ENCODE measurements at places on chromosomes 1 and 21.
A peak's percentile ranks its signal among the peaks of the same experiment; 100 is the strongest.

- no peak for DNase-seq
Observed at GRCh38 chr1:17865912-17866739, 111.0 kb downstream of the ACTL8 start.

GRCh38 chr1:104768466-104768865, 1018.8 kb downstream of the AMY1C start:
- DNase-seq = no peak

GRCh38 chr1:59193443-59194093, 103.3 kb upstream of the FGGY start:
- DNase-seq = no peak

DNA sequence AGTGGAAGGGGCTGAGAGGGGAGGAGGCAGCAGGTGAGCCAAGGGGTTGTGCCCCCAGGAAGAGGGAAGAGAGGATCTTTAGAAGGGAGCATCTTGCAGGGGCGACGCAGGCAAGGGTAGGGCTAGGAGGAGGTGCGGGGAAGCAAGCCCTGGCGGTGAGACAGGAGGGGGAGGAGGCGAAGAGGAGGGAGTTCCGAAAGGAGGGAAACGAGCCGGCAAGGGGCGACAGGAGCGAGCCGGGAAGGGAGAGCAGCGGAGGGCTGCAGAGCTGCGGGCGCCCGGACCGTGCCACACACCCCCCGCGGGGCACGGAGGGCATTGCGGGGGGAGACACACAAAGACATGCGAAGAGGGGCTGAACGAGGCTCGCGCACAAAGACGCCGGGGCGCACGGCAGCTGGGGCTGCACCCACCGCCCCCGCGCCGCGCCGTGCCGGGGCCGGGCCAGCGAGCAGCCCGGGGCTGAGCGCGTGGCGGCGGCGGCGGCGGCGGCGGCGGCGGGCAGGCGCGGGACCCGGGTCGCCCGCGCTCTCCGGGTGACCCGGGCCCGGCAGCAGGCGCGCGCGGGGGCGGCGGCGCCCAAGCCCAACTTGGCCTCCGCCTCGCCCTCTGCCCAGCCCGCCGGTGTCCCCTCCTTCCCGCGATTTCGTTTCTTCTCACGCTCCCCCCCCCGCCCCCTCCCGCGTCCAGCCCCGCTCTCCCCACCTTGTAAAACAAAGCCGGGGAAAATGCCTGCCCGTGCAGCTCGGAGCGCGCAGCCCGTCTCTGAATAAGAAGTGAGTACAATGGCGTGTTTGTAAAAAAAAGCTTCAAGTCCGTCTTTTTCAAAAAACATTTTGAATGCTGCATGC, at the start of gene KCNK2:
TSS of gene KCNK2 (plus strand) at position 206 of the 851 bp plus-strand sequence. CDS start 649 bp downstream, outside the sequence.
- peak; percentile 14 for DNase-seq

GRCh38 chr1:115069659-115070308, 19.5 kb downstream of the TSPAN2 start:
- DNase-seq = no peak

- DNase-seq = no peak
Observed at GRCh38 chr21:32173121-32173724, 105.6 kb downstream of the MIS18A start.

- DNase-seq = no peak
Observed at GRCh38 chr1:218771931-218772330, 401.7 kb upstream of the LYPLAL1 start.

- peak; percentile 40 for DNase-seq
Observed at GRCh38 chr1:17674726-17675500, 80.2 kb upstream of the ACTL8 start.

- DNase-seq = no peak
Observed at GRCh38 chr1:75797273-75797588, 549 bp downstream of the MSH4 start.

DNA sequence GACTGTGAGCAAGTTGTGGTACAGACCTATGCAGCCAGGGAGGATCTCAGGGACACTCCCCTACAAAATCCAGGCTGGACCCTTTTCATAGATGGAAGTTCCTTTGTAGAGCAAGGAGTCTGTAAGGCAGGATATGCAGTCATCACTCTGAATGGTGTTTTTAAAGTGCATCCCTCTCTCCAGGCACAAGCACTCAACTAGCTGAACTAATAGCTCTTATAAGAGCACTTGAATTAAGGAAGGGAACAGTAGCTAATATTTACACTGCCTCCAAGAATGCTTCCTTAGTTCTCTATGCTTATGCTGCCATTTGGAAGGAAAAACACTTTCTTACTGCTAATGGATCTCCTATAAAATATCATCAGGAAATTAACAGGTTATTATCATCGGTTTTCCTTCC, 27.0 kb upstream of the SMYD3 start:
- DNase-seq = no peak

DNA sequence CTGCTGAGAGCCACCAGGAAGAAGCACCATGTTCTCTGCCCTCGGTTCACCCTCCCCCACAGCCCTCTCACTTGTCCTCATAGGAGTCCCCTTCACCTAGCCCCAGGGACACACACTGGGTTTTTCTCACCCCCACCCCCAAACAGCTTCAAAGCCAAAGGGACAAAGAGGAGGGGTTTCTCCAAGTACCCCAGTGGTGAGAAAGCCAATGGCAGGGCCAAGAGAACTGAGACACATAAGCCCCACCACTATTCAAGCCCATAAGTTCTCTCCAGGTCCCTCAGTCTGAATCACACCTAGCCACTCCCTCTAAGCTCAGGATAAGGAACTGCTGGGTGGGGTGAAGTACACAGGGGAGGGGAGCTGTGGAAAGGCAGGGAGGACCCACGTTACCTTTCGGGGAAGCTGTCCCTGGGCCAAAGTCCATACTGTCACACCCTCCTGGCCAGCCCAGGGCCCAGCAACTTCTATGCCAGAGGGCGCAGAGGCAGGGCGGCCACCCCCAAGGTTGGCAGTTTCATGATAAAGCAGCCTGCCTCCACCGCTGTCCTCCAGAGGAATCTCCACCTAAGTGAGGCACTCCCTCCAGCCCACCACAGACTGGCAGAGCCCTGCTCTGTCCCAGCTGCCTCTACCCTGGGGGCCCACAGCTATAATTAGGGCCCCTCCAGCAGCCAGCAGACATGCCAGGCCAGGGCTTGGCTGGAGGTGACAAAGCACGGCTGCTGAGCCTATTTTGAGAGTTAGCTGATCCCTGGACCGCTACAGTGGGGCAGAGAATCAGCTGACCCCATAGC, 39.0 kb upstream of the PPP1R15B start:
- no peak for DNase-seq

DNA sequence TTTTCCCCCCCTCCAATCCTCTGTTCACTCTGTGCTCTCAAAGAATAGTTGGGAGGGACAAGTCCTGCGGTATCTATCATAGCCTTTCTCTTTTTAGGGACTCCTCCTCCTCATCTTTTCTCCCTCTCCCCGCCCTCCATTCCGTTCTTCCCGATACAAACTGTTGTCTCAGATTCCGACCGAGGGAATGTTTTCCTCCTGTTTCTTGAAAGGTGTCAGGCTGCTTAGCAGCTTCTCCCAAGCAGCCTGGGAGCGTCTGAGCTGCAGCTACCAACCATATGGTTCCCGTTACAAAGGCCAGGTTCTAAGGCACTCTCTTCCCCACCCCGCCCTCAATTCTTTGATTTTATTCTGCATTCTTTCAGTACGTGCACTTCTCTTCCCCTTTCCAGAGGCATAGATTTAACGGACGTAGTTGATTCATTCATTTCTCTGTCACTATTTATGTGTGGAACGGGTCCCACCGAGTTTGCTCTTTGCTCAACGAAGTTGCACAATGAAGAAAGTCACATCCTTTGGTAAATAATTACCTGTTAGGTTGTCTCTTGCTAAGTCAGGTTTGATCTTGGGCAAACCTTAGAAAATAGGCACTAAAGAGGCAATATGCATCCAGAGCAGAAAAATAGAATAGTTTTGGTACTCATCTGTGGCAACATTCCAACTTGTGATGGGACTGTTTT, 2.8 kb downstream of the ADGRL2 start:
- peak; percentile 30 for DNase-seq

DNA sequence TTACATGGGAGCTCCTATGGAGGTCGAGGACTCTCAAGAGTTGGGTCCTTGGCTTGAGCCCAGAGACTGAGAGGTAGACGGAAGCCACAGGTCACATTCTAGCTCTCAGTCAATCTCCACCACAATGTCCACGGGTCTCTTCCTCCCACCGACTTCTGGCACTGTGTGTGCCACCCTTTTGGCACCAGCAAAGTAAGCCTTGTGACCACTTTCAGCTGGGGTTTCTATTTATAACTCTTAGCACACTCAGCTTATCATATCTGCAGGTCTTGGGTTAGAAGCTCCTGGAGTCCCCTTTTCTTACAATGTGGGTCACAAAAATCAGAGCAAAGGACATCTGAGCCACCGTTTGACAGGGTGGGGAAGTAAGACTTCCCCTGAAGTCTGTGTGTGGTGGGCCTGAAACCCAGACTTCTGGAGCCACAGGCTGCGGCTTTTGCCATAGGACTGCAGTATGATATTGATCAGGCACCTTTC, 28.3 kb downstream of the NCMAP start:
- DNase-seq = peak; percentile 23

DNA sequence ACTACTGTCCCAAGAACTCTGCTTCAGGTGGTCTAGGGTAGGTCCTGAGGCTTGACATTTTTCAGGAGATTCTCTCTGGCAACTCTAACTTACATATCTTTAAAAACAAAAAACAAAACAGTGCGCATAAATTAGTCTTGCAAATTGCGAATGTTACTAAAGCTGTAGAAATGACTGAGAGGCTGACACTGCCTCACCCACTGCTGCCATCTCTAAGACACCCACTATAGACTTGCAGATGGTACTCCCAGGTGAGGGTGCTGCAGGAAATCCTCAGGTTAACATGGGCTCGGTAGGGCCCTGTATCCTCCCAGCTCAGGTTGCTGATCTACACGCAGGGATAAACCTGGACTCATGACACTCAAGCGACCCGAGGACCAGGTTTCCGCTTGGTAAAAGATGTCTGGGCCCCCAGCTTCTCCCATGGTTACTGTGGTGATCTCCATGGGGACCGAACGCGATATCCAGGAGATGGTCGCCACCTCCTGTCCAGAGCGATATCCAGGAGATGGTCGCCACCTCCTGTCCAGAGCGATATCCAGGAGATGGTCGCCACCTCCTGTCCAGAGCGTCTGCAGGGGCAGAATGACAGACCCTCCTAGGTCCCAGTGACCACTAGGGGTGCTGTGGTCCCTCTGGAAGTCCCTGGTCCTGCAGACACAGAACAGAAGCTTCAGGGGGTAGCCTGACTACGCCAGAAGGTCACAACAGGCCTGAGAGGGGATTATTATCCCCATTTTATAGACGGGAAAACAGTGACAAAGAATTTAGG, 16.2 kb upstream of the LY9 start:
- DNase-seq = peak; percentile 49

- peak; percentile 22 for DNase-seq
Observed at GRCh38 chr21:29307718-29308455, 9.2 kb downstream of the BACH1 start.

DNA sequence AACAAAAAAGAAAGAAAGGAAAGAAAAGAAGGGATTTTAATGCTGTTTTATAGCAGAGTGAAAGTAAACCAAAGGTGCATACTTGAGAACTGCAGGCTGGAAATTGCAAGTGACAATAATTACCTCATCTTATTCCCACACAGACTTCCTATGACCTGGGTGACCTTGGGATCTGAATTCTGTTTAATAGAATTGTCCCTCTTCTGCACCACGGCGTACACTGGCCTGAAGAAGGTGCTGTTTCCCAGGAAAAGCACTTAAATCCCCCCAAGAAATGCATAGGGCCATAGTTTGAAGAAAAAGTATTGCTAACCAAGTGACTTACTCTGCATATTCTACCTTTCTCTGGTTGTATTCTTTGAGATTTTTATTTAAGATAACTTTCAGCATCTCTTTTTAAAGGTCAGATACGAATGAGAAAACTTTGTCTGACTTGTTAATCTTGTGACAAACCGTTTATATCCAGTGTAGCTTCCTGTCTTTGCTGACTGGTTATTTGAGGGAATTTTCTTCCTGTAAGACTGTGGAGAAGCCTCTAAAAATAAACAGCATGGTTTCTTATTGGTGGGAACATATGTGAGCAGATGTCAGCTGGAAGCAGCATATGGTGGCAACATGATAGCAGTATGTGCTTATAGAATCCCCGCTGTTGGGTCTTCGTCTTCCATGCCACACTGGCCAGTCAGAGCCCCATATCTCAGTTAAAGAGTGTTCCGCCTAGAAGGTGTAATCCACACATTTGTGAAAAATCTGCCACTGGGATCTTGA, 16.3 kb downstream of the TGFB2 start:
- DNase-seq = peak; percentile 40

GRCh38 chr1:245790441-245790840, 635.7 kb downstream of the KIF26B start:
- no peak for DNase-seq

DNA sequence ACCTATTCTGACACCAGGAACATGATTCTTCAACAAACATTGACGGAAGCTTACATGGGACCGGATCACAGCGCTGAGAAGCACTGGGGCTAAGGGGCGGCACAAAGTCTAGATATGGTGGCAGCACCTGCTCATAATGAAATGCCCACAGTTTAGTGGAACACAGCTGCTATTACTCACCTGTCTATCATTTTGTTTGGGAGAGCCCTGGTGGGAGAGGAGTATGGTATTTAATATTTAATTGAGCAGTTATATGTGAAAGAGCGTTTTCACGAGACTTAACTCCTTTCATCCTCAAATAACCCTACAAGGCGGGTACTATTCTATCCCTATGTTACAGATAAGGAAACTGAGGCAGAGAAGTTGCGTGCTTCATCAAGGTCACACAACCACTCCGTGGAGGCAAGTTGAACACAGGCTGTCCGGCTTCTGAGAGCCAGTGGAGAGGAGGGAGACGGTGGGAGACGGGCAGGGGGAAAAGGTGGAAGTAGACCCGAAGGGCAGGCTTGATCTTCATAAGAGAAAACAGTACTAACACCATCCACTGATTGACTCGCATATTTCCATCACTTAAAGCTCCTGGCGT, 790 bp upstream of the TSNAX start:
- DNase-seq = no peak

DNA sequence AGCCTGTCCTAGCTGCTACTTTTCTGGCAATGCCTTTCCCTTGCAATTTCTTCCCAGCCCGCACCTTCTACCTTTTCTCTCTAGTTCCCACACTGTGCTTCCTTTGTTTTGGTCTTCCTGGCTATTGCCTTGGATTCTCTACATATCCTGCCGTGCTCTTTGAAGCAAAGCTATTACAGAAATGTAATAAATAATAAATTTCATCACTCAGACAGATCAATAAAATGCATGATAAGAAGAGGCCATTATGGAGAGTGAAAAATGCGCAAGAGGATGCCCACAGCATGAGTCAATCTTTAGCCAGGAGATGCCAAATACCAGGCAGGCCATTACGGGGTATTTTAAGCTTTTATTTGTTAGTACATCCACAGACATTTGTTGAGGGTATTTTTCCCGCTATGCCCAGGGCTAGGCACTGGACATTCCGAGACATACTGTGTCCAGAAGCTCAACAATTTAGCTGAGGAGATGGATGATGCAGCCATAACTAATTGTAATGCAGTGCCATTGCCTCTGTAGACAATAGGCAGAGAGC, 163.6 kb downstream of the ST6GALNAC3 start:
- DNase-seq = no peak

- no peak for DNase-seq
Observed at GRCh38 chr1:65615859-65616258, 176.8 kb upstream of the PDE4B start.

- no peak for DNase-seq
Observed at GRCh38 chr1:19688041-19688842, 23.6 kb downstream of the HTR6 start.

GRCh38 chr1:190207733-190208132, 269.9 kb downstream of the BRINP3 start:
- no peak for DNase-seq

Measured in common myeloid progenitor, CD34-positive (primary cell).